ENCODE measurements at places on chromosomes 1 and 21.

- DNase-seq = no peak
These were observed 10.2 kb downstream of the PTPN14 start for GRCh38 chr1:214541206-214541605.

DNA sequence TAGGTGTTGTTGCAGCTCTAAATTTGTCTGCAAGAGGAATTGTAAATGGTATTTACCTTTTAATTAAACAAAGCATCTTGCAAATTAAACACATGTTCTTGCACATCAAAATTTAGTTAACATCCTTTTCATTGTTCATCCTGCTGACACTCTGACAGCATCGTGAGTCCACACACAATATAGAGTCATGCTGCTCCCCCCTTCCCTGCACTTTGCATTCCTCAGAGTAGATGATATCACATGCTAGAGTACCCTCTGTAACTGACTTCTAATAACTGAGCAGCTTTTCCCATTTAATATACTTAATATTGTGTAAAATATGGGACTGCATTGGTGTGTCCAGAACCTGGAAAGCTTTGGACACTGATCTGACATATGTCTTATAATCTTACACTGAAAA is 138.8 kb upstream of the DPYD start:
- DNase-seq = no peak

DNA sequence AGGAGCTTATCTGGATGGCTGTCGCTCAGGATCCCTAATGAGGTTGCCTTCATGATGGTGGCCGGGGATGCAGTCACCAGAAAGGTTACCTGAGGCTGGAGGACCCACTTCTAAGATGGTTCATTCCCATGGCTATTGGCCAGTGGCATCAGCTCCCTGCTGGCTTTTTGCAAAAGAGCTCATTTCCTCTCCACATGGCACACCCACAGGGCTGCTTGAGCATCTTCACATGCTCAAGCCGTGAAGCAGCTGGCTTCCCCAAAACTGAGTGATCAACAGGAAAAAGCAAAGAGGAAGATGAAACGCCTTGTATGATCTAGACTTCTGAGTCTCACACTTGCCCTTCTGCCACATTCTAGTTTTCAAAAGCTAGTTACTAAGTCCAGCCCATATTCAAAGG is 124.6 kb upstream of the CXADR start:
- DNase-seq = no peak

DNA sequence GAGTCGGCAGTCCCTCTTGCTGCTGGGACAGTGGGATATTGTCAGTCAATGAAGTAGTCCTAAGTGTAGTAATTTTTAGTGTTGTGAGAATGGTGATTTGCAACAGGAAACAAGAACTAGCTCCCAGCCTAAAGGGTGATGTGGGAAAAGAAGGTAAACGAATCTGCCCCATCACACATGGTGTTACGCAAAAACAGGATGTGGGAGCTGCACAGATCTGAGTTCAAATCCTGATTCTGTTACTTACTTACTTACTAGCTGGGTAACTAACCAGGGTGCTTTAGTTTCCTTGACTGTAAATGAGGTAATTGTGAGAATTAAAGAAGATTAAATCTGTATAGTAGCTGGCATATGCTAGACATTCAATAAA is 22.3 kb downstream of the NAV1 start:
- peak; percentile 42 for DNase-seq

DNA sequence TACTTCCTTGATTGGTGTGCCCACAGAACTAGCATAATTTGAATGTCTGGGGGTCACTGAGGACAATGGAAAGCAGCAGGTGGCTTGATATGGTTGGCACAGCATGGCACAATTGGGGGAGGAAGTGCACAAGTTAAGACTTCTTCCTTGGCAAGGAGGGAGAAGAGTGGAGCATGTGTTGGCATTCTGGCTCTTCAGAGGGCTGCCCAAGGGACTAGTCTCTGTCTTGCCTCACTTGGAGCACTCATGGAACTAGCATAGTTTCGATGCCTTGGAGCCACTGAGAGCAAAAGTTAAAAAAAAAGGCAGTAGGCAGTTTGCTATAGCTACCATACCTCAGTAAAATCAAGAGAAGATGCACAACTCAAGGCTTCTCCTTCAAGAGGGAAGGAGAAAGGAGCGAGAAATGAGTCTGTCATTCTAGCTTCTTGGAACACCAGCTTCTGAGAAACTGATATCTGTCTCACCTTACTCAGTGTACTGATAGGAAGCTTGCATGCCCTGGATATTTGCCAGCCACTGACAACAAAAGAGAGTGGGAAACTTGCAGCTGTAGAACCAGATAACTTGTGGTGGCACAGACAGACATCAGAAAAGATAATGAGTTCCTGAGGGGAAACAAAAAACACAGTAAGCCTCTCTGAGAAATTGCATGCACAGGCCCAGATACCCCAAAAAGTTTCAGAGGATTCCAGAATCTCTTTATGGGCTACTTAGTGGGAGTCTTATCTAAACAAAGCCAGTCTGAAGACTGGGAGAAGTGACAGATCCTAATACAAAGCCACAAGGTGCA is 207.5 kb upstream of the SAMSN1 start:
- no peak for DNase-seq

DNA sequence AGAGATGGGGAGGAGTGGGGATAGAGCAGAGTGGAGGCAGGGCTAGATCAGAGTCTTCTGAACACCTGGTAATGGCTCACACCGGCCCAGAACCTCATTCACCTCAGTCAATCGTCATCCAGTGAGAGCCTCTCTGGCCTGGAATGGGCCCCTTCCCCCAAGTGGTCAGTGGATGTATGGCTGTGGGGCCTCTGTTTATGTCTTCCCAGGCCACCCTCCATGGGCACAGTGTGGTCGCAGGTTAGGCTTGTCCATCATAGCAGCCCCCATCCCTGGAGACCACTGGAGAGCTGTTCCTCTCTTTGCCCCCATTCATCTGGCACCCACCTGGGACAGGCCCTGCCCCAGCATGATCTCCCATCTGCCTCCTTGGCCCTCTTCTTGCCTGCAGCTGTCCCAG is 29.6 kb upstream of the TENT5C start:
- DNase-seq = no peak

DNA sequence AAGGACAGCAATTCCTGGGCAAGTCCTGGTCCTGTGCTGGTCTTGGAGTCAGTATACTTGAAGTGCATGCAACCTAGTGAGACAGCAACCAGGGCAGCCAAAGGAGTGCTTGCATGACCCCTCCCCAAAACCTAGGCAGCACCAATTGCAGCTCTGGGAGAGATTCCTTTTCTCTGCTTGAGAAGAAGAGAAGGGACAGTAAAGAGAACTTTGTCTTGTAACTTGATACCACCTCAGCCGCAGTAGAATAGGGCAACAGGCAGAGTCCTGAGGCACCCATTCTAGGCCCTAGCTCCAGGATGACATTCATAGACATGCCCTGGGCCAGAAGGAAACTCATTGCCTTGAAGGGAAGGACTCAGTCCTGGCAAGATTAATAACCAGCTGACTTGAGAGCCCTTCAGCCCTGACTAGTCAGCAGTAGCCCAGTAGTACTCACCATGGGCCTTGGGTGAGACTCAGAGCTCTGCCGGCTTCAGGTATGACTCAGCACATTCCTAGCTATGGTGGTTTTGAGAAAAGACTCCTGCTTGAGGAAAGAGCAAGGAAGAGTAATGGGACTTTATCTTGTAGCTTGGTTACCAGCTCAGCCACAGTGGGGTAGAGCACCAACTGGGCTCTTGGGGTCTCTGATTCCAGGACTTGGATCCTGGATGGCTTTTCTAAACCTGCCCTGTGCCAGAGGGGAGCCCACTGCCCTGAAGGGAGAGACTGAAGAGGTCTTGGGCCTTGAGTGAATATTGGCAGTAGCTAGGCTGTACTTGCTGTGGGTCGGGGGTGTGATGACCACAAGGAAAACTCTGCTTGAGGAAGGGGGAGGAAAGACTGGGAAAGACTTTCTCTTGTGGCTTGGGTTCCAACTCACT is 51.7 kb upstream of the ACADM start:
- peak; percentile 76 for DNase-seq

GRCh38 chr1:47759936-47760629 is 237.1 kb downstream of the TRABD2B start:
- peak; percentile 10 for DNase-seq

GRCh38 chr1:21175670-21176581 is 771 bp downstream of the EIF4G3 start:
- DNase-seq = peak; percentile 25

GRCh38 chr21:35982717-35983116 is 77.6 kb downstream of the SETD4 start:
- no peak for DNase-seq

DNA sequence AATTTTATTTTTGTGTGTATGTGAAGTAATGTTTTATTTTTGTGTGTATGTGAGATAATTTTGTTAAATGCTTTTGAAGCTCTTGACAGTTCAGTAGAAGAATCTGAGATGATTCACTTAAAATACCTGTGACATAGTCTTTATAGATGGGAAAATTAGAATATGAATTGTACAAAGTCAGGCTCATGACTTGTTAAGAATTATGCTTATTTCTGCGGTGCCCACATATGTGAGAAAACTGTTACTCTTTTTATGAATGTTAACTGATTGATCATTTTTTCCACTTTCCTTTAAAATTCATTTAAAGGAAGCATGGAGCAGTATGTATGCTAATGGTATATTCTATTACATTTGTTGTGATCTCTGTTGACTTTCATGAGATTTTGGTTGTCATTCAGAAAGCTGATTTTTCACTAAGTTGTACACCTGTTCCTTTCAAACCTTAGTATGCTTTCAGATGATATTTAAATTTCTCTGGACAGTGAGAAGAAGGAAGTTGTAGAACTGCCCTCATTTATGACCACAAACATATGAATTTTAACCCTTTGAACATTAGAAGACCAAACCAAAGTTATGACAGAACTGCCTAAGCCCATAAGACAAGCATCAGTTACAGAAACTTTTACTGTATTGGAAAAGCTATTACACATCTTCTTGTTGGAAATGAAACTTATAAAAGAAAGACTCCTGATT is 110.1 kb downstream of the POU2F1 start:
- no peak for DNase-seq

- DNase-seq = no peak
These were observed 40.6 kb upstream of the MAP10 start for GRCh38 chr1:232764458-232765251.

DNA sequence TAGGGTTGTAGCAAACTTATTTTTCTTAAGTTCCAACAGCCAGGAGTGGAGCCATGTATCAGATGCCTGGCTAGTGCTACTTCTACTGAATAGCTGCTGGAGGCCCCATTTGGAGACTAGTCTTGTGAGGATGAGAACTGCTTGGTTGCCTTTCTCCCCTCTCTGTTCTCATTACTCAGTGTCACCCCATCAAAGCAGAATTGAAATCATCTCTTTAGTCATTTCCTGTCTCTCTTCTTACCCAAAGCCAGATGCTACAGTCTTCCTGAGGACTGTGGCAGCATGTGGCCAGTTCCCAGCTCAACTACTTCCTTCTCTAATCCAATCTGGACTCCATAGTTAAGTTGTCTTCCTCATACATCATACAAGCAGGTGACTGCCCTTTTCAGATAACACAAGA is 197.5 kb downstream of the BRINP2 start:
- DNase-seq = no peak

- DNase-seq = peak; percentile 95
These were observed 154.9 kb downstream of the TGFBR3 start for GRCh38 chr1:91730801-91731732.

DNA sequence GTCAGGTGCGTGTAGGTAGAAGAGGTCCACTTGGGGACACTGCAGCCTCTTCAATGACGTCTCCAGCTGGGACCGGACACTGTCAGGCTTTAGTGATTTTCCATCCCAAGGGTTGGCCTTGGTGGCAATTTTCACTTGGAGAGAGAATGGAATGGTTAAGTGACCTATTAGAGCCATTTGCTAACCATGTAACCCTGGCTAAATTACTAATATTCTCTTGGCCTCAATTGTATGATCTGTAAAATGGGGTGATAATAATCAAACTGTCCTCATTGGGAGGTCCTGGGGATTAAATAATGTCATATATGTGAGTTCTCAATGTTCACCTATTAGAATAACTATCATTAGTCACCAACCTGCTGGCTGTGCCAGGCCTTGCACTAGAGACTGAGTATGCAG is 3.4 kb downstream of the AKR7A2 start:
- DNase-seq = no peak

DNA sequence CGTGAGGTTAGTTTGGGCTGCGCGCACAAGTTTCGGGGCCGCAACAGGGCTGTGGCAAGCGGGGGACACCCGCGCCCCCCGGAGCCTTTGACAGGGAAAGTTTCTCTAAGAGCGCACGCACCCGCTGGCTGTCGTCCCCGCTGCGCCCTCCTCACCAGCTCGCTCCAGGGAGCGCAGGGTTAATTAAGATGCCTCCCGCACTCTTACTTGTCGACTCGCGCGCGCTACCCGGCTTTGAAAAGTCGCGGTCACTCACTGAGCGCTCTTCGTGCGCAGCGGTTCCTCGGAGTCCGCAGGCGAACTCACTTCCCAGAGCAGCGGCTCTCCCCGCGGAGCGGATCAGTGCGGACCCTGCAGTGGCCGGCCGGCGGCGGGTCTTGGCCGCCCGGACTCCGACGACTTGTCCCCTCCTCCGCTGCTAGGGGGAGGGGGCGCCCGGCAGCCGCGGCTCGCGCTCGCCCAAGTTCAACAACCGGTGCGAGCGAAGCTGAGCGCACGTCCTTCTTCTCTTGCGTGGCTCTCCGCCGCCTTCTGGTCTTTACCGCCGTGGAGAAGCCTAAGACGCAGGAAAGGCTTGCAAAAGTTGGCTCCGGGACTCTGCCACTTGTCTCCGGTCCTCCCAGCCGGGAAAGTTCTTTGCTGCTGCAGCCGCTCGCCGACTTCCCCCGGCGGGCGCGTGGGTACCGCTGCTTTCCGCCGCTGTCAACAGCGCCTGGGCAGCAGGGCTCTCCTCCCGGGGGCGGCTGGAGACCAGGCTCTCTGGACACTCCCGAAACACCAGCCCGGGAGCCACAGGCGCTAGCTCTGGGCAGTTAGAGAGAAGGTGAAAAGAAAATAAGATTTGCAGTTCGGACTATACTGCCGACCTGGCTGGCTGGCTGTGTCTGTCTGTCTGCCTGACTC is 506 bp downstream of the JUN start:
- DNase-seq = peak; percentile 62

DNA sequence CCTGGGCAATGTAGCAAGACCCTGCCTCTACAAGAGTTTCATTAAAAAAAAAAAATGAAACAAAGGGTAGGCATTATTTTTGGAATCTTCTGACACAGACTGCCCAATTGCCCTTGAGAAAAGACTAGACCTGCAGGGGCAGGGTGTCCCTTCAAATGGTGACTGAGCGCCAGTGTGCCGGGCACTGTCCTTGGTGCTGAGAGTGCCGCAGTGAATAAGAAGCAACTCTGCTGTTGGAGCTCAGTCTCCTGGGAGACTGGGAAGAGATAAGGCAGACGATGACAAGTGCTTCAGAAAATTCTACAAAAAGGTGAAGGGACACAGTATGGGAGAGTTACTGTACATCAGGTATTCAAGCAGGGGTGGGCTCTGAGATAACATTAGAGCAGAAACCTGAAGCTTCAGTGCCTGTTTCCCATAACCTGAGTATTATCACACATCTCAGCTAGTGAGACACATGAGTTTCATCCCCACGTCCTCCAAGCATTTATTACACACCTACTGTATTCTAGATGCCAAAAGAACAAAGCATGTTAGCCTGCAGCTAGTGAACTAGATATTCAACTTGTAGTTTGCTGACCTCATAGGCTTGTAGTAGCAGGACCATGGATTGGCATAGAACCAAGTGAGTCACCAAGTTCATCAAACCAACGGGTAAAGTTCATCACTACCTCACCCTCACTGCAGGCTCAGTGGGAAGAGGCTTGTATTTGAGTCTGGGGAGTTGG is 18.4 kb upstream of the RPL11 start:
- DNase-seq = peak; percentile 94

Measured in MCF 10A (cell line).